ENCODE measurements at places on chromosomes 2 and 18. TPM values are rescaled to one million over a fixed set of nuclear protein-coding genes. Genes with fewer than 3 reads are reported as not detected.

PSD4 gene
- 13.2 TPM for total RNA-seq

KCNG2 gene
- total RNA-seq = not detected

ACAA2 gene
- total RNA-seq = 56.2 TPM

RAPH1 gene
- 6.8 TPM for total RNA-seq

DHX57 gene
- total RNA-seq = 21.6 TPM

PLCL1 gene
- total RNA-seq = not detected

ERLEC1 gene
- 62.2 TPM for total RNA-seq

RAB17 gene
- 0.36 TPM for total RNA-seq

IL36B gene
- total RNA-seq = not detected

UGT1A8 gene
- total RNA-seq = 0.07 TPM

BOLA3 gene
- total RNA-seq = 144 TPM

IL36G gene
- not detected for total RNA-seq

ATF2 gene
- 18.4 TPM for total RNA-seq

COL3A1 gene
- total RNA-seq = 0.15 TPM

Data from A549 treated with GW870086 at 1 μM for 4 hours (cell line).